ENCODE measurements at places on chromosomes 5 and 9.

DNA sequence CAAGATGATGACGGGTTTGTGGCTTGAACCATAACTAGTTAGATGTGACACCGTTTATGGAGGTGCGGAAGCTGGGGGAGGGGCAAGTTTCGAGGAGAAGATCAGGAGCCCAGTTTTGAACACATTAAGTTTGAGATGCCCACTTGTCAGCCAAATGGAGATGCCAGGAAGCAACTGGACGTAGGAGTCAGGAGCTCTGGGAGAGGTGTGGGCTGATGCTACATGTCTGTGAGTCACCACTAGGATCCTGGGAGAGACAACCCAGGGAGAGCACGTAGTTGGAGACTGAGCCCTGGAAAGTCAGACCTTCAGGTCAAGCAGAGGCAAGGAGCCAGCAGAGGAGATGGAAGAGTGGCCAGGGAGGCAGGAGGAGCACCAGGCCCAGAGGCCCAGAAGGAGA, 48.8 kb upstream of the SLC25A51 start:
- no peak for DNase-seq

DNA sequence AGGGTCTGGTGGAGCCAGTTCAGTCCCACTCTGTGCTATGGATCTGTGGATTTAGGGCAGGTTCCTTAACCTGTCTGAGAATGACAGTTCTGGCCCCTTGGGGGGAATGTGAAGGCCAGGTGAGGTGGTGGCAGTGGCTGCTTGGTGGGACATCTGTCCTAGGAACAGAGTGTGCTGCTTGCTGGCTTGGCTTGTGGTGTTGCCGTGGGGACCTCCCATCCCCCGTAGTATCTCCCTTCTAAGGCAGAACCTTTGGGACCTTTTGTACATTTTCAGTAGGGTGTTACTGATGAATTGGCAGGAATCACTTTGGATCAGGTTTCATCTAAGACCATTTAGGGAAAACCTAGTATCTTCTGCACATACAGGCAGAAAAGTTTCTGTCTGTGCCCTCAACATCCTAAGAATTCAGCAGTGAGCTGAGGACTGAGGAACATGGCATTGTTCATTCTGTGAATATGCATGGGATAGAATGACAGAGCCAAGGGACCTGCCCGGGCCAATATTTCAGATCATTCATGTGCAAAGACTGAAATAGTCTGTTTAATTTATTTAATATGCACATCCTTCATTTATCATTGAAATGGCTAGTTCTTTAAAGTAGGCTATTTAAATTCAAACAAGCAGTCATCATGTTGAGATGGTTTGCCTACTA, 64.6 kb downstream of the WNK2 start:
- no peak for DNase-seq

DNA sequence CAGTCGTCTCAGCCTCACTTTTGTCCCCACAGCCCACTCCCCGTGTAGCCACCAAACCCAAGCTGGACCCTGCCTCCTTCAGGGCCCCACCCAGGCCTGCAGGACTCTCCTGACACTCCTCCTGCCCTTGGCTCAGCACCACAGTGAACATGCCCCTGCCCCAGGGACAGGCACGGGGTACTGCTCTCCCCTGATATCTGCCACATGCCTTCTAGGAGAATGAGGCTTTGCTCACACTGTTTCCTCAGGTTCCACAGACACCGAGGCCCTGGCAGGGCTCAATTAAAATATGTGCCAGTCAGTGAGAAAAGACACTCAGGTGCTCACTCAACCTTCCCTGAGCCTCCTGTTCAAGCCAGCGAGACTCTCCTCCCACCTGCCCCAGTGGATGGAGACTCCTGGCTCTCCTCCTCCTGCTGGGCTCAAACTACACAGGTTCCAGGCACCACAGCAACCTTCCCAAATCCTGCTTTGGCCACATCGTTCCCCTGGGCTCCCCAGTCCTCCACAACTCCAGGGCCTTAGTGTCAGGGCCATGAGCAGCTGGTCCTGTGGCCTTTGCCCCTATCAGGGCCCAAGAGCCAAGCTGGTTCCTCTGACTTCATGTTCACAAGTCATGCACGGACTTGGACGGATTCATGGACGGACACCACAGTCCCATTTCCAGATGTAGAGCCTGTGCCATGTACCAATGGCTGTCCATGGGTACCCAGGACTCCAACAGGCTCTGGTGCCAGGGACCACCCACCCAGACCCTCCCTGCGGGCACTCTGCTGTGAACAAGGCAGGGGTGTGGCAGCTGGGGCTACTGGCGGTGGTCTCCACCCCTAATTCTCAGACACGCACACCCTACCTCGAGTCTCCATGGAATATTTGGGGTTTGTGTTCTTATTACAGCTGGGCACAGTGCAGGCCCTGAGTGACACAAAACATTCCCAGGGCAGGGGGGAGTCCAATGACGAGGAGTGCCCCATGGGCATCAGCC, 36.6 kb downstream of the BICD2 start:
- no peak for DNase-seq

- DNase-seq = no peak
Measured at GRCh38 chr9:16710888-16711287, 159.6 kb downstream of the BNC2 start.

DNA sequence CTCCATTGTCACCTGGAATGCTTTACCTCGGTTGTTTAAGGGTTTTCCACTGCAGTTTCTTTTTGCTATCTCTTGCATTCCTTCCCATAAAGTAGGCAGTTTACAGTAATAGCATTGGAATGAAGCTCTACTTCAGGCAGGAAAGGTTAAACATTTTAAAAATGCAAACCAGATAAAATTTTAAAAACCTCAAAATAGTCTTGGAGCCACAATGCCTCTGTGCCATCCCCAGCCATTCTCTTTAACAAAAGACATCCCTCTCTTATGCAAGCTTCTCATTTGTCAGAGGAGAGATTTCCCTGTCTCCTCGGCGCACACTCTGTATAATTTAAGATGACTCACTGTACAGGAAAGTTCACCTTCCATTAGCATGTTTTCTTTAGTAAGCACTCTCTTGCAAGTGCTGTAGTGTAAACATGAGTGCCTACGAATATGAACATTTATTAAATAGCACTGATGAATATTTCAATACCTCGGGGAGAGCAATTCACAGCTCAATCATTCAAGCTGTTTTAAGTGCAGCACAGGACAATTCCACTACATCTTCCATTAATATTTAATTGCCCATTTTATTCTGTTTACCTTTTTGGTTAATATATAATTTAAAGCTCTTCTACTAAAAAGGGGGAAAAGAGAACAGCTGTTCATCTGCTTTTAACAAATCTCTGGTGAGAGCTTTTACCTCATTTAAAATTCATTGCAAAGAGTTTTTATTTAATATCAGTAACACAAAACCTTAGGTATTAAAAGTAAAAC, 343.6 kb downstream of the SPATA31D1 start:
- DNase-seq = no peak

DNA sequence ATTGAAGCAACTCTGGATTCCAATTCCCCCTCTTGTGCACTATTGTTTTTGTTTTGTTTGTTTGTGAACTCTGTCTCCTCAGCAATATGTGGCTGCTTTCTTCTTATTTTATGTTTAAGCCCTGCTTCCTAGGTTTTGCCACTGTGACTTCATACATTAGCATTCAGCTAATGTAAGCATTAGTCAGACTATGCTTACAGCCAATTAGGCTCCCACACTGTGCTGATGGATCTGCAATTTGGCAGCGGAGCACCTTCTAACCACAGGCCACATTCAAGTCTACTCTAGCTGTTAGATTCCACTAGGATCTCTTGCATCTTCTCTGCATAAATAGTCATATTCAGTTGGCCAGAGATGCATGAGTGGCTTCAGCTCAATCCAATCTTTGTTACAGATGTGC, 9.6 kb upstream of the BICD2 start:
- no peak for DNase-seq

DNA sequence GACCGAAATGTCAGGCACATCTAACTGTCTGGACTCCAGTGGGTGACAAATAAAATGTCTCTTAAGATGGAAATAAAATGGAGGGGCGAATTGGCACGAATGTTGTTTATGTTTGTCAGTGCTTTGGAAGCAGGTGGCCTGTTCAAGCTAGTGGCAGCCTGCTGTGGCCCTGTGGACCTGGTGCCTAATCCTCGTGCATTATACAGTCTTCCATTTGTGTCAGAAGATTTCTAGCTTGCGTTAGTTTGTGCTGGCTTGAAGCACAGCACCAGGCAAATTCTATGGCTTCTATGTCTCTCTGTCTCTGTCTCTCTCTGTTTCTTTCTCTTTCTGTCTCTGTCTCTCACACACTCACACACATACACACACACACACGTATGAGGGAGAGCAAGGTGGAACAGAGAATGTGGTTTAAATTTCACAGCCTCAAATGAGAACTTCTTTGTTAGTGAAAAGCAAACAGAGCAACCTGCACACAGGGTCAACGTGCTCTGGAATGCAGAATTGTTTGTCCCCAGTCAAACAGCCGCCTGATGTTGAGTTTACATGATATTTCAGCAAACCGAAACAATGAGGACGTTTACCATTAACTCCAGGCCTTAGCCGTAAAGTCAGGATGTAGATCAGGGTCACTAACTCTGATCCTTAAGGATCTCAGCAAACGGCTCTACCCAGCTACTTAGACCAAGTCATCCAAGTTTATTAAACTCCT, 39.0 kb upstream of the CD180 start:
- no peak for DNase-seq

- DNase-seq = no peak
Measured at GRCh38 chr9:121818016-121818661, 166.7 kb downstream of the DAB2IP start.

GRCh38 chr5:133731951-133732350, 119.6 kb upstream of the FSTL4 start:
- DNase-seq = no peak

DNA sequence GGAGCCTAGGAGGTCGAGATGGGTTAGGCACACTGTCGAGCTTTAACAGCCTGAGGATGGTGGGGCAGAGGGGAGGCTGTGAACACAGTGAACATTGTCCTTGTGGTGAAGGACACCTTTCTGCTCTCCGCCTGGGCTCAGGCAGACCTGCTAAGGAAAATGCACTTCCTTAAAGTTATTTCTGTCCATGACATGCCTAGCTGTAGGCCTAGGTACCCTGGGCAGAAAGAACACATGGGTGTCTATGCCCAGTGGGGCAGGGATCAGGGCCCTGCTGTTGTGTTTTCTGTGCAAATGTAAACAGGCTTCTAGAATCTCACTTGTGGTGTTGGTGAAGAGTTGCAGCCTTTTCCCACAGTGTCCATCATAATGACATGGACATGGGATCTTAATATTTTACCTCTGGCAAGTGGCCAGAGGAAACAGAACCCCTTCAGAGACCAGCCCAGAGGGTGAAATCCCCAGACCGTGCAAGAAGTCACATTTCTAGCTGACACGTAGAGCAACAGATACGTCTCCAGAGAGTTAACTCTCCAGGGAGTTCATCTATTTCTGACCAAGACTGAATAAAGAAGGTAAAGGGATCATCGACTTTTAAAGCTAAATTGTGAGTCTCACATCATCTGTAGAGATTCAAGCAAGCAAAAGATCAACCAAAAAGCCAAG, 79.2 kb downstream of the C9orf152 start:
- no peak for DNase-seq

DNA sequence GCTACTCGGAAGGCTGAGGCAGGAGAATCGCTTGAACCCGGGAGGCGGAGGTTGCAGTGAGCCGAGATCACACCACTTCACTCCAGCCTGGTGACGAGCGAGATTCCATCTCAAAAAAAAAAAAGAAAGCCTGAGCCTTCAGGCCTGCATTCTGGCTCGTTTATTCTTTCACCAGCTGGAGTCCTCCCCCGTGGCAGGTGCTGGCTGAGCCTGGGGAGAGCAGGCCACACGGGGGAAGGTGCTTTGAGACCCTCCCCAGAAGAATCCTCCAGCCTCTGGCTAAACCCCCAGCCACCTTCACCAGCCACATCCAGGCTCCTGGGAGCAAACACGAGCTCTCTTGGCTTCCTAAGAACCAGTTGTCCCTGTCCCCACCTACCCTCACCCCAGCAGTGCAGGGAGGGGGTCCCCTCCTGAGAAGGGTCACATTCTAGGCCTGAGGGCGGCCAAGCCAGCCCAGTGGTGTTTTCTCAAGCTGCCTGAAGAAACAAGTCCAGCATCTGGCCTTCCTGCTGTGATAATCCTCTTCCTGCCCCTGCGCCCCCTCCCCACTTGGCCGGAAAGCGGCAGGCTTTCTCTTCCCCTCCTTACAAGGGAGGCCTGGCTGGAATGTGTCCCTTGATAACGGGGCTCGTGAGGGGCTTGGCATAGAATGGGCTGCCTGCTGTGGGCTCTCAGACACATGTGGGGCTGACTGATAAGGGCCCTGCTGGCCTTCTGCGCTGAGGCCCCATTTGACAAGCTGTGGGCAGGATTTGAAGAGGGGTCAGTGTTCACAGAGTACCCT, 41.5 kb downstream of the PLPP7 start:
- DNase-seq = no peak

GRCh38 chr5:67432606-67433005, 236.0 kb upstream of the CD180 start:
- no peak for DNase-seq

GRCh38 chr9:95684516-95684915, 167.7 kb upstream of the PTCH1 start:
- DNase-seq = no peak

DNA sequence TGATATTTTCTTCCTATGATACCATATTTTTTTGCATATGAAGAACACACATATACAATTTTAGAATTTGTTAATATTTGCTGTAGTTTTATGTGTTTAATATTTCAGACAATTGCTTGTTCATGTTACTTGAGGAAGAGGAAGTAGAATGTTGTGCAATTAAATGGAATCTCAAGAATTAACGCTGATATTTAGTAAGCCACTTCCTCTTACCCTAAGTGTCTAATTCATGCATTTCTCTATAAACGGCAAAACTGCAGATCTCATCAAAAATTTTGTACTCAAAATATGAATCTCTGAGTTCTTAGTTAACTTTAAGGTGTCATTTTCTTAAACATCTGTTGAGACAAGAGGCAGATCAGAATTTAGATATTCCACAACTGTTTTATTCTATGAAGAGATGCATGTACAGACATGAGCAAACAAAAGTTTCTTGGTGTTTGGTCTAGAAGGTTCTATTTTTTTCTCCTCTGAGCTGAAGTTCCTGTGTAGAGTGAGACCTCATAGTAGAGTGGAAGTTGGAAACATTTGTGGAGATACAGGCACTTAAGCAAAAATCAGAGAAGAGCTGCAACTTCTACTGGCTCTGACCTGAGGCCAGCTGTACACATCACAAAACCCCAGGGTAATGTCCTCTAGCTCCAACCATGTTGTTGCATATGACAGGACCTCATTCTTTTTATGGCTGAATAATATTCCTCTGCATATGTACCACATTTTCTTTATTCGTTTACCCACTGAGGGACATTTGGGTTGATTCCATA, 16.6 kb upstream of the TGFBI start:
- no peak for DNase-seq

- DNase-seq = no peak
Measured at GRCh38 chr5:175460126-175460525, 16.1 kb upstream of the DRD1 start.

DNA sequence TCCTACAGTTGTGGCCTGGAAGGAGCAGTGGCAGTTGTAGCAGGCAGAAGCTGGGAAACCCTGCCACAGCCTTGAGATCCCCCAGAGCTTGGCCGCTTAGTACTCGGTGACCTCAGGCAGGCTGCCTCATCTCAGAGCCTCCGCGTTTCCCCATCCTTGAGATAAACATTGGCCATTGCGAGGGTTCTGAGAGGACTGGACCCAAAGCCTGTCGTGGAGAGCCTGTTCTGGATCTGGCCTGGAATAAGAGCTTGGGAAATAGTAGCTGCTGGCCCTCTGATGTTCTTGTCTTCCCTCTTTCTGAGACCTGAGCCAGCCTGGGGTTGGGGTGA, 1.3 kb downstream of the MIGA2 start:
- no peak for DNase-seq

All from activated CD4-positive, alpha-beta memory T cell treated with anti-CD3 and anti-CD28 coated beads for 36 hours (primary cell).